ENCODE measurements at places on chromosomes 3 and 15.

DNA sequence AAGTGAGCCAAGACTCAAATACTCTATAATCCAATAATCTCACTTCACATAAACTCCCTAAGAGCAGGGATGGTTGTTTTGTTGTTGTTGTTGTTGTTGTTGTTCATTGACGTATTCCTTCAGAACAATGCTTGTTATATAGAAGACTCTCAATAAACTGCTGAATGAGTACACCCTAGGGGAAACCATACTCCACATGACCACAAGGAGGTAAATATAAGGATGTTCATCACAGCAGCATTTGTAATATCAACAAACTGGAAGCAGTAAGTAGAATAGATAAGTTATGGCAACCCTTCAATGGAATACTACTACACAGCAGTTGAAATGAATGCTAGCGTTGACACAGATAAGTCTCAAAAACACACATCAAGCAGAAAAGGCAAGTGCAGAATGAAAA, 62.4 kb upstream of the STIMATE start:
- no peak for DNase-seq

GRCh38 chr15:62997441-62997840, 45.1 kb upstream of the TPM1 start:
- DNase-seq = no peak

DNA sequence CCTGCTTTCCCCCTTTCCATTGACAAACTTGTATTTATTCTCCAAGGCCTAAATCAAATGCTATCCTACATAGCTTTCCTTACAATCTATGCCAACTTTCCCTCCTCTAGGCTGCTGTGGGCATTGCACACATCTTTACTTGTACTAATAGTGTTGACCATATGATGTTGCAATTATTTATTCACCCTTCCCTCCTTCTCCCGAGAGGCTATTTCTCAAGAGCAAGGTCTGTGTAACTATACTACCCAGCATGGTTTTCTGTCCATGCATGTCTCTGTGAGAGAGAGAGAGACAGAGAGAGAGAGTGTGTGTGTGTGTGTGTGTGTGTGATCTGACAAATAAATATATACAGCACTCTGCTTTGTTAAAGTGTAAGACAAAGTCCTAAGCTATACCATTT, 63.8 kb downstream of the GTPBP8 start:
- no peak for DNase-seq

- no peak for DNase-seq
Observed at GRCh38 chr3:178205740-178206139, 330.5 kb upstream of the KCNMB2 start.

- DNase-seq = no peak
Observed at GRCh38 chr3:110816008-110816407, 255.6 kb upstream of the NECTIN3 start.

- peak; percentile 70 for DNase-seq
Observed at GRCh38 chr15:59741274-59741906, 52.3 kb upstream of the BNIP2 start.

GRCh38 chr3:105354429-105354828, 12.3 kb upstream of the ALCAM start:
- no peak for DNase-seq

- DNase-seq = no peak
Observed at GRCh38 chr15:73426323-73426994, 16.5 kb upstream of the REC114 start.

GRCh38 chr3:14847613-14848541, 29.1 kb downstream of the FGD5 start:
- DNase-seq = peak; percentile 59

GRCh38 chr3:119990888-119991287, 103.4 kb downstream of the GSK3B start:
- no peak for DNase-seq

DNA sequence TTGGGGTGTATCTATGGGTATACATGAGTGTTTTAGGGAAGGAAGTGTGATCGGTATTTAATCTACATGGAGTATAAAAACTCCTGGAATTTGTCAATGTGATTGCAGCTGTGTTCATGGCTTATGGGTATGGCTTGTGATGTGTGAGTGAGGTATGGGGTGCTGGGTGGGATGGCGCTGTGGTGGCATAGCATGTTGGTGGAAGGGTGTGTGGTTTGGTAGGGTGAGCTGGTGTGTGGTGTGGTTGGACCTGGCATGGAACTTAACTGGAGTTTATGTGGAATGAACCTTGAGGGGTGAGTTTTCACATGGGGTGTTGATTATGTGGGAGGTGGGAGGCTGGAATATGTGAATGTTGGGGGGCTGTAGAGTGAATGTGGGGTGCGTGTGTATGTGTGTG, 492 bp upstream of the MOBP start:
- no peak for DNase-seq

Data from urothelium cell line (cell line).